GM10248 (cell line): ENCODE measurements at places on chromosomes 4 and X.

GRCh38 chr4:81723019-81723884 is 251.5 kb upstream of the RASGEF1B start:
- no peak for DNase-seq

- no peak for DNase-seq
Measured at GRCh38 chrX:36957425-36958328, 50.5 kb upstream of the FAM47C start.

DNA sequence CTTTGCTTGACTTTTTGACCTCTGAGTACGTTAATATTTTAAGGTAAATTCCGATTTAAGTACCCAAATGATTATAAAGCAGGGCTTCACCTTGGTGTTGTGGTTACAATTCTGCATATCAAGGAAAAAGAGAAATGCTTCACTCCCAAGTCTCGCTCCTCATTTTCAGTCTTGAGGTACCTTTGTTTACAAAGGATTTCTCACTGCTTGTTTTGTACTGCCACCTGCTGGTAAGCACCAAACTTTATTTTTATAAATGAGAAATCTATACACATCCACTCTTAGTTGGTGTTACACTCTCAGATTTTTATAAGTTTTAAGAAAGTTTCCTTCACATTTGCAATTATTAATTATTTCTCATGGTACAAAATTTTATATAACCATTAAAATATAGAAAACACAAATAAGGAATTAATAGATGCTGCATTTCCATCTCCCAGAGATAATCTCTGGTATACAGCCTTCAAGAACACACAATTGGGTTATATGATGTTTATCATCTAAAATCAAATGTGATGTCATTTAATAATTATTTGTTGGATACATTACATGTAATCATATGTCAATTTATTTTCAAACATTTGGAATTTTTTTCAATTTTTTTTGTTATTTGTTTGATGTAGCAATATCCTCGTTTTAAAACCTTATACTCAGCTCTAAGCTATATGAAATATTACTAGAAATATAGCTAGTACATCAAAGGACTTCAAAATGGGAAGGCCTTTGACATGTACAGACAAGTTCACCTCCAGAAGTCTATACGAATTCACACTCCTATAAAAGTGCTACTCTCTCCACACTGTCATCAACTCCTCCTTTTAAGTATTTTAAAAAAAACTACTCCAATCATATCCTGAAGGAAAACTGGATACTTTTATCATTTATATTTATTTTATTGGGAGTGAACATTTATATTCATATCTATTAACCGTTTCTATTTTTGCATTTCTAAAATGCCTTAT is 179.9 kb downstream of the KCNIP4 start:
- DNase-seq, result peak; percentile 6

DNA sequence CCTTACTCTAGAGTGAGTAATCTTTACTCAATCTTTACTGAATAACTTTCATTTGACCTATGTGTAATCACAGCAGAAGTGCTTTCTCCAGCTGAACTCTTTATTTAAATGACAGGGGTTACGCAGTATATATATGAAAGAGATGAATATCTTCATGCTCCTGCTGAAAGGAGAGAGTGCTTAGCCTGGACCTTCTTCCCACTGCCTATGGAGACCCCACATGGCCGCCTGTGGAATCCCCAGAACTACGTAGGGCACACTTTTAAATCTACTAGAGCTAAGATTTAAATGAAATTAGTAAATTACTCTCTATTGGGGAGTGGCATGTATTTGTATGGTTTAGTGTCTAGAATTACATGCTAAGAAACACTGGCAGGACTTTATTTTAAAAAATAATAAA is 391.2 kb downstream of the ANKRD50 start:
- no peak for DNase-seq

DNA sequence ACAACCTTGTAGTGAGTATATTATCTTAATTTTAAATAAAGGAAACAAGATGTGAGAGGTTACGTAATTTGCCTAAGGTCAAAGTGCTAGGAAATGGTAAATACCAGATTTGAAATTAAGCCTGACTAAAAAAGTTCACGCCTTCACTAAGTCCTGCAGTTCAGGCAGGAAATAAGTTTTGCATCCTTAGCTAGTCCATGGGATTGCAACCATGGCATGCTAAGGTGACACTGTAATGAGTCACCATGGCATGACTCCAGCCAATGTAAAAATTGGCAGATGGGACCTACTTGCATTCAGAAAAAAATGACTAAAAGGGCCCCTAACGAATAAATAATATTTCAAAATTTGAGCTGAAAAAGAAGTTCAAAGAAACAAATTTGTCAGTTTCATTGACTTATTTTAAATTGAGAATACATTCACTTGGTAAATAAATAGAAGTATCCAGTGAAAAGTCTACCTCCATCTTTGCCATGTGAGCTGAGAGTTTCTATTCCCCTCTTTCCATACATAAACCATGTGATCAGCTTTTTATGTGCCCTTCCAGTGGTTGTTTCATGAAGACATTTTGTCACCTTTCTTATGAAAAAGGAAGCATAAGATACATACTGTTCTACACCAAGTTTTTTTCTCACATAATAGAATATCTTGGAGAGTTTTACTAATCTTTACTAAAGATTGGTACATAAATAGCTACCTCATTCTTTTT is 72.4 kb downstream of the ANKRD50 start:
- DNase-seq, result no peak

GRCh38 chr4:26787461-26788340 is 72.9 kb upstream of the STIM2 start:
- no peak for DNase-seq

- no peak for DNase-seq
Measured at GRCh38 chr4:15976456-15977447, 13.8 kb upstream of the FGFBP2 start.

DNA sequence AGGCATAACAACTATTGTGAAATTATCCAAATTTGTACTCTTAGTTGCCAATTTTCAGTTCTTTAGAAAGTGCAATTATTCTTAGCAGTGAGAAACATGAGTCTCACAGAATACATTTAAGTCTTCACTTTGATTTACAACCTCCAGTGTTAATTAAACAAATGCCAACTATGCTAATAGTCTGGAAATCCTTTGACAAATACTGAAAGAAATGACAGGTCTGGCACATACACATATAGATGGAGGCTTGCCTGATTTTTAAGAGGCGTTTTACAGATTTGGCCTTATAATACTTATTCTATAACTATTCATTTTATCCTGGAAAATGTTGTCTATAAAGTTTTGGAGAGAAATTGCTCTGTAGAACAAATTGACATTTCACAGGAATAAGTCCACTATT is 320.1 kb downstream of the TRIML1 start:
- DNase-seq, result no peak

DNA sequence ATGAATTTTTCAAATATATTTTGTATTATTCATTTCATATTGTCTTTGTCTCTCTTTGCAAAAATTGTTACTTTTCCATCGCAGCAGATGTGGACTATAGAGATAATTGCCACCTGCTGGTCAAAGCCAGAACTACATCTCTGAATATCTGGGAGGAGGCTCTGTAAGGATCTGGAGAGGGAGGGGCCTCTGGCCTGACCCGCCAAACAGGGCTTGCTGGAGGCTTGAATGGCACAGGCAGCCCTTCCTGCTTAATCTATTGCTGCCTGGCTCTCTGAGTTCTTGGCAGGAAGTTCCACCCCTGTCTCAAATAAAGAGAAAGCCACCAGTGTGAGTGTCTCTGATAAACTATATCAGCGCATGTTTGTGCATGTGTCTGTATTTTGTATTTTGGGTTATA is 132.4 kb downstream of the ZMAT1 start:
- DNase-seq, result peak; percentile 52

GRCh38 chrX:14826319-14826718 is 46.5 kb downstream of the FANCB start:
- DNase-seq, result no peak

DNA sequence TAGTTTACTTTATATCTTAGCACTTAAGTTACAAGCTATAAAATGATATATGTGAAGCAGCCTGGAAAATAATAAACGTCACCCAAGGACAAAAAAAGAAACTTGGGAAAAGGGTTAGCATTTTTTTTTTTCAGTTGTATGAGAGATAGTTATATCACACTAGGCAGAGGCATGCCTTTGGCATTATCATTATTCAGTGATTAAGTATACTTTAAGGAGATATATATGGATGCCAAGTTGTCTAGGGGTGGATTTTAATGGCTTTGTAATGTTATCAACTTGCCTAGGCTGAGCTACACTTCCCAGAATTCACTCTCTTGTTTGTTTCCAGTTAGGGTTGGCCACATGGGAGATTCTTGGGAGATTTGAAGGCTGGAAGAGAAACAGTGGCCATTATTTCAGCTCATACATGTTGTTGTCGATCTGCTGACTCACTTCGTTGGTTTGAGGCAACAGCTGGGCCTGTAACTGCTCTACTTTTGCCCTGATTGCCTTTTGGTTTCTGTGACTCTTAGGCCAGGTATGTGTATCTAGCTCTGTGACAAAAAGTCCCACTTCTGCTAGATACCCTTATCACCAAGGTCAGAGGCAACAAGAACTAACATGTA is 11.5 kb upstream of the SRPX start:
- no peak for DNase-seq

- no peak for DNase-seq
Measured at GRCh38 chr4:113845138-113845537, 83.6 kb upstream of the CAMK2D start.

DNA sequence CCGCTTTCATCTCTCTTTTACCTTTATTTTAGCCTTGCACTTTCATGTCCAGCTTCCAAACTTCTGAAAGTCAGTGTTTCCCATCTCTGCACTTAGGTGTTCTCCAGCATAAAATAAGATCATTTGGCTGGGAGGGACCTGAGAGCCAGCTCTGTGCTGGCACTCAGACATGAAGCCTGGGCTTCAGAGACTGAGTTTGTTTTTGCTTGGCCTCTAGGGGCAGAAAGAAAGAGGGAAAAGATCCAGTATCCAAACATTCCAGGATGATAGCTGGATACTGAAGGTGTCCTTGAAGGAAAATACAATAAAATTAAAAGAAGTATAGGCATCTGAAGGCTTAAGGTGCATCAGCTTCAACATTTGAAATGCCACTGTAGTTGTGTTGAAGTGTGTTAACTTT is 202.4 kb upstream of the ZIC3 start:
- no peak for DNase-seq

- DNase-seq, result peak; percentile 17
Measured at GRCh38 chr4:169341490-169341889, 70.7 kb upstream of the SH3RF1 start.

DNA sequence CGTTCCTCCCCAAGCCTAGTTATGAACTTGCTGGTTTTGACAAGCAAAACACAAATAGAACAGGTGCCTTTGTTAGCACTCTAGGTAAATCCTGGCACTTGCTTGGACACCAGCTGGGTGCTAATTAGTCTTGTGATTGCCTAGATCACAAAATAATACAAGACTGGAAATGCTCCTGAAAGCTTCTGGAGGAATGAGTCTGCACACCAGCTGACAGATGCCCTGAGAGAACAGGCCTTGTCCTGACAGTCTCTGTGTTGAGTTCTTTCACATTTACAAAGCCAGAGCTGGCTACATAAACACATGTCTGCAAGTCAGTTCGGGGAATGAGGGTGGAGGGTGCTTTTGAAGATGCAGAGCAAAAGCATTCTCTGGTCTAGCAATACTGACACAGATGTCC is 93.8 kb downstream of the ELOVL6 start:
- DNase-seq, result no peak
